Endothelial cell (in vitro differentiated cells): ENCODE measurements at places on chromosomes 2 and 18.

DNA sequence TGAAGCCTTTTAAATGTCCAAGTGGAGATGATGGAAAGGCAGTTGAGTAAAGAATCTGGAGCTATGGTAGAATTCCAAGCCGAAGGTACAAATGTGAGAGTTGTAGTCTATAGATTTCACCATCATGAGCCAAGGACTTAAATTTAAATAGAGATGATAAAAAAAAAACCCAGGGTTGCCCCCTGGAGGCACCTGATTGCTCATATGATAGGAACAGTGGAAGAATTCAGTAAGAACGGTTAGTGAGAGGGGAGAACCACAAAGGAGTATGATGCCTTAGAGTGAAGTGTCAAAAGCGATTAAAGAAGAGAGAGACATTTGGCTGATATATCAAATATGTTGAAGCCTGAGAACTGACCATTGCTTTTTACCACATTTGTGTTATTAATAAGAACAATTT lies 11.9 kb downstream of the NYAP2 start:
- DNase-seq = no peak

- no peak for DNase-seq
These were observed 6.6 kb upstream of the KLHL23 start for GRCh38 chr2:169727065-169727464.

DNA sequence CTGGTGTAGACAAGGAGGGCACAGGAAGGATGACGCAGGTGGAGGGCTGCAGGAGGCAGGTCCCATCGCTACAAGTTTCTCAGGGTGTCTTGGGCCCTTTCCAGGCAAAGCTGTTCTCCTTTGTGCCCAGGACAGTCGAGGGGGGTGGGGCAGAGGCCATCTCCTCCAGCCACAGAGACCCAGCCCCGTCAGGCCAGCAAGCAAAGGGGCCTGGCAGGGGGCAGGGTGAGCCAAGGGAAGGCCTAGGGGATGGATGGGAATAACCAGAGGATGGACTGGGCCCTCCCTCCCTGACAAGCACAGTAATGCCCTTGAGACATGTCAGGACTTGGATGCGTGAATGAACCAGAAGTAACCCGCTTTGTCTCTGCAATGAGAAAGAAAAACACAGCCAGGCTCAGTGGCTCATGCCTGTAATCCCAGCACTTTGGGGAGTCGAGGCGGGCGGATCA lies 6.3 kb downstream of the TCF23 start:
- DNase-seq = no peak

DNA sequence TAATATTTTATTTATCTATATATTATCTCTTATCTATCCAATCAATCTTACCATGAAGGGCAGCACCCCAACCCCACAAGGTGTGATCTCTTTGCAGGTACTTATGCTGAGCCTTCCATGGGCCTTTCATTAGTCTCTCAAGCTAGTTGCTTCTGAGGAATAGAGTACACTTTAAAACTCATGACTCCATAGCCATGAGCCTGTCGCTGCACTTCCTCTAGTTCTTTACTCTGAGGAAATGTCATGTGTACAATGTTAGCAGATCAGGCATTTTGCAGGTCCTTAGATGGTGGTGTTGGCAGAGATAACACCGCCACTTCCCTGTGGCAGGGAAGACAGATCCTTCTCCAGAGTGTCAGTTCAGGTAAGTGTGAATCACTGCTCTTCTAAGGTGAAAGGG lies 29.5 kb upstream of the STAT4 start:
- DNase-seq = no peak

GRCh38 chr2:239291475-239292350 lies 109.1 kb downstream of the HDAC4 start:
- peak; percentile 41 for DNase-seq

GRCh38 chr18:11175266-11175979 lies 26.1 kb upstream of the PIEZO2 start:
- no peak for DNase-seq
